ENCODE measurements at places on chromosomes 1 and 21.
A peak's percentile ranks its signal among the peaks of the same experiment; 100 is the strongest.

DNA sequence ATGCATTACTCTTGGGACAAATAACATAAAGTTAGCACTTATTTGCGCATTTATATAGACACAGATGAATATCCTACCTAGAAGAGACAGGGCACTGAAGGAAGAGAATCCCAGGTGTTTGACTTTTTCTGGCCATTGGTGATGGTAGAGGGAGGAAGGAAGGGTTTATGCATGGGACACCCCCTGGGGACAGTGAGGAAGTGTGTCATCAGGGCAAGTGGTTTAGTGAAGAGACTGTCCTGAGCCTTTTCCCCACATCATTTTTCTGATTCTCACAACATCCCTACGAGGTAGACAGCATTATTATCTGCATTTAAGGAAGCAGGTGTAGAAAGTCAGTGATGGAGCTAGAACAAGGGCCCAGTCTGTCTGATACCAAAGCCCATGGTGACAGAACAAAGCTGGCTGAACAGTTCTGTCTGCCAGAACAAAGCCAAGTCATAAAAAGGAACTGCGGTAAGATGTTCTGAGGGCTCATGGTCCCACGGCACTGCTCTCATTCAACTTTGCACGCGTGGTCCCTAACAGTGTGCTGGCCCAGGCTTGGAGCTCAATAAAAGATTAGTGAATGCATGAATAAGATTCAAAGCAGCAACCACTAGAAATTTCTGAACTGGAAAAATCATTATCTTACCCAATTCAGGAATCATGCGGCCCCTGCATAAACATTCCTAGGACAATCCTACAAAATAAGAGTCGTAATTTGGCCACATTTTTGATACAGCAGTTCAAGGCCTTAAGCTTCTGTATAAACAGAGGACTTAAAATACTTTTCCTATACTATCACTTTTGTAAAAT, 12.2 kb upstream of the CDC42BPA start:
- DNase-seq: no peak

DNA sequence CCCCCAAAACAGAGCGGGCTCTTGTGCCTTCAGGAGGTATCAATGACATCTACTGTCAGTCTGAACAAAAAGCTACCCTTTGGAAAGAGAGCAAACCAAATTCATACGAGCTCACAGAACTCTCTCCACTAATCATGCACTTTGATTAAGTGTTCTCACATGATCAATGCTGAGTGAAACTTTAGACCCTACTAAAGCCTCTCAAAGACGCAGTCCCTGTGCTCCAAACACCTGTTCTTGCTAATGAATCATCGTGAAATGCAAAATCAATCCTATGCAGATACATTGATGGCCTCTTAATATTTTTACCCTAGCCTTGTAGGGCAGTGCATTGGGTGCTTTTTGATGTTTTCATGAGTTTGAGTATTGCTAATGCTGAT, 113.4 kb downstream of the ZBTB18 start:
- DNase-seq: no peak

DNA sequence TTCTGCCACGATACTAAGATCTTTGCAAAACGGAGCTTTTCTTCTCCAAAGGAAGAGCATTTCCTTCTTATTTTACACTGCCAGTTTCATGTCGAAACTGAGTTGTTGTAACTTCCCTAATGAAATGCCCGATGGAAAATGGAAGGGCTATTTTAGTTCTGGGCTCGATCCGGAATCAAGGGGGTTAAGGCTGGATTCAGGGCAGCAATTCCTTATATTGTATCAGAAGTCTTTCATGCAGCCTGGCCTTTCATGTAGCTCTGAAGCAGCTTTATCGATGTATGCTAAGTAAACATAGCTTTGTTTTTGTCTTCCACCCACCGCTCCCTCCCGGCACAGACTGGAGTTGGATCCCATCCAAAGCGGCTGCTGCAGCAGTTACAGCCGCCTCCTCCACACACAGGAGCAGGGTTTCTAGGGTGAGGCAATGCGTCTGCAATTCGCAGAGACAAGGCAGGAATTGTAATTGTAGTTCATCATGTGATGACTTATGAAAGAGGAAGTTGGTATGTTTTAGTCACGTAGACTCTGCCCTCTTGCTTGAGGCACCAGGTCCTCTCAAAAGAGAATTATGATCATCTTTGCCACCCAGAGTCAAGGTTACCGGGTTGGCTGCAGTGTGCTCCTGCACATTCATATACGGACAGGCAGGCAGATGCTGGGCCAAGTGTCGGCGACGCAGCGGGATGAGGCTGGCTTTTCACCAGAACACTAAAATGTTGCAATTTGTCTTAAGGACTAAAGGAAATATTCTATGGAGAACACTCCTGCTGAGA, 2.6 kb upstream of the IRF2BP2 start:
- peak; percentile 95 for DNase-seq

GRCh38 chr1:26023826-26024225, 2.3 kb downstream of the EXTL1 start:
- no peak for DNase-seq

GRCh38 chr1:166947398-166948043, 27.8 kb downstream of the ILDR2 start:
- peak; percentile 12 for DNase-seq

DNA sequence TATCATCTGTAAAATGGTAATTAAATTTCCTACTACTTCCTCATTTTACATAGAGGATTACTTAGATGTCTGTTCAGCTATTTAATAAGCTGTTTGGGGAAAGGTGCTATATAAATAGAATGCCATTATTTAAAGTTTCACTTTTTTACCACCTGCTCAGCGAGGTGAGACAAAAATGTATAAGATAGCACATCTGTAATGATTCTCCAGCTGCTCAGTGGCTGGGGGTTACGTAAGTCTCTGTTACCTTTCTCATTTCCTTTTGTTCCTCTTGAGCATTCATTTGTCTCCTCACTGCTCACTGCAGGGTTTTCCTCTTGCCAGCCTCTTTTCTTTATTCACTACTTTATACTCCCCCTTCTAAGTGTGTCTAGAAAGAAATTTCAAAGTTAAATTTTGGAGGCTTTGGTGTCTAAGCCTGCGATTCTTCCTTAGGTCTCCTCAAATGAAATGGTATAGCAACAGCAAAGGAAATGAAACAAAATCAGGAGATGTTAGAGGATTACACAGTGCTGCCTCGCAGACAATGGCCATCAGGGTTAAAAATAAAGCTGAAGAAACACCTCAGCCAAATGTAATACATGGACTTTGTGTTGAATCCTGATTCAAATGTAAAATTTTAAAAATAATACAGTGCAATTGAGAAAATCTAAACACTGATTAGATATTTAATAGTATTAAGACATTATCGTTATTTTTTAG, 6.8 kb downstream of the RGS8 start:
- DNase-seq: no peak

- DNase-seq: peak; percentile 65
Measured at GRCh38 chr1:170664093-170664827, at the start of gene PRRX1. TSS of gene PRRX1 (plus strand) at chr1:170664131. CDS start at chr1:170664219, 88 bp downstream.

GRCh38 chr1:244705261-244706234, 52.6 kb downstream of the DESI2 start:
- DNase-seq: no peak

DNA sequence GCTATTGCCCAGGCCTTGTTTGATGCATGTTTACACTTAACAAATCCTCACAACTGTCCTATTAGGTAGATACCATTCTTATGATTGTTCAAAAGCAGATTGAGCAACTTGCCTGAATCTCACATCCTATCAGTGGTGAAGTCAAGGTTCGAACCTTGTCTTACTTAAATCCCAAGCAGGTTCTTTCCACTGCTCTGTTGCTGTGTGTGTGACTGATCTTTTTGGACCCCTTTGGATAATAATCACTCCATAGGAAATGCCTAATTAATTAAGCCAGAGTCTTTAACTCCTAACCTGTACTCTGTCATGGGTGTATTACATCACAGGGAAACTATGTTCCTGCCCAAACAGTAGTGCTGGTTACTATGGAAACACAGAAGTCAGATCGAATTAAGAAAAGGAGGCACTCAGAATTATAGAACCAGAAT, 84.2 kb downstream of the SPATA46 start:
- no peak for DNase-seq

DNA sequence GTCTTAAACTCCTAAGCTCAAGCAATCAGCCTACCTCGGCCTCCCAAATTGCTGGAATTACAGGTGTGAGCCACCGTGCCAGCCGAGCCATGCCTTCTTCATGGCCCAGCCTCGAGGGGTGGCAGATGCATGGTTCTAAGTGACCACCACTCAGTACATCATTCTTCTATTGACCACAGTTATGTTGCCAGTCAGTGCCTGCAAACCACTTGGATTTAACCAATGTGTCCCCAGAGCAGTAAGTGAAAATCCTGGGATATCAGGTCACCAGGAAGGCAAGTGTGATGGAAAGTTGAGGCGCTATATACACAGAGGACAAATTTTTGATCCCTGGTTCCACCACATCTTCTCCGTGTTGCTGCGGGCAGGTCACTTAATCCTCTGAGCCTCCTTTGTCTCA, 37.0 kb upstream of the RD3 start:
- no peak for DNase-seq

DNA sequence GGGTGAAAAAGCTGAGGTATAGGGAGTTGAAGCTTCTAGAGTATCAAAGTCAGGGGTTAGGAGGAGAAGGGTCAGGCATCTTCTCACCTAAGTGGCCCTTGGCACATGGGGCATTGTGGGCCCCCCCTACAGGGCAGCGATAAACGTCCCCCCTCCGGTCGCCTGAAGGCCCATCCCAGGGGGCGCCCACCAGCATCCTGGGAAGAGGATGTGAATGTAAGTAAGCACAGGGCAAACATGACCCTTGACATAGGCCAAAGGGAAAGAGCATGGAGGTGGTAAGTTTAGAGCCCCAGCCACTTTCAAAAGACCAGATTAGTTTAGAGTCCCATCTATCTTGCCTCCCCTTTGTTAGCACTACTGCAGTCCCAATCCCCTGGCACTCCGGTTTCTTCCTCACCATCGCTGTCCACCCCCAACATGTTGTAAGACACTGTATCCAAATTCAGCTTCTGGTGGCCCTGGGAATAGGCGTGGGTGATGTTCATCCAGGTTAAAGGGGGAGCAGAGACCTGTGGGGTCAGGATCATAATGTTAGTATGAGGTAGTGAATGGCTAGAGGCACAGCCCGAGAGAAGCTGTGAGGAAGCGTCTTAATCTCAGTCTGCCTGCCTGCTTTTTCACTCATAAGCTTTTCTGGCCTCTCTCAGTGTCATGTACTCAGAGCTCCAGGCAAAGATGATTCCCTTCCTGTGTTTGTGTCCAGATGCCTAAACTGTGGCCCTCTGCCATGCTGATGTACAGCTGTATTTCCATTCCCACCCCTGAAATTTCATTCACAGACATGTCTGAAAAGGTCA, 2.7 kb downstream of the ITGA10 start:
- no peak for DNase-seq

- no peak for DNase-seq
Measured at GRCh38 chr1:46611691-46612221, 4.9 kb downstream of the MOB3C start.
